ENCODE measurements at places on chromosomes 12 and 14.

DNA sequence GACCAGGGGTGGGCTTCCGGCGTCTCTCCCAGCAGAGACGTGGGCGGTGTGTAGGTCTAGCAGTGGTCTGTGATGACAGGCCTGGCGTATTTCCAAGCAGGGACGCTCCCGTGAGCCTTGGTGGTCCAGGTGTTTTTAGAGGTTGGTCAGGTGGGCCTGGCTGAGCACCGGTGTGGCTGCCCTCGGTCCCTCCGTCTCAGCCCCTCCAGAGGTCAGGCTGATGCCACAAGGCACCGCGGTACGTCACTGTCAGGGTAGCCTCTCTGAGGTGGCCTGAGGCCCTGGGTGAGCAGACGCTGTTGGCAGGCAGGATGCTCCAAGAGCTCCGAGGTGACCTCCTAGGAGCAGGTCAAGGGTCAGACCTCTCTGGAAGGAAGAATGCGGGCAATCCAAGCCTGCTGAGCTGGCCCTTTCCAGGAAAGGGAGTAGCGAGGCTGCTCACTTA lies 13.6 kb downstream of the MTA1 start:
- no peak for DNase-seq

GRCh38 chr14:63504648-63505047 lies 38.5 kb downstream of the PPP2R5E start:
- no peak for DNase-seq

DNA sequence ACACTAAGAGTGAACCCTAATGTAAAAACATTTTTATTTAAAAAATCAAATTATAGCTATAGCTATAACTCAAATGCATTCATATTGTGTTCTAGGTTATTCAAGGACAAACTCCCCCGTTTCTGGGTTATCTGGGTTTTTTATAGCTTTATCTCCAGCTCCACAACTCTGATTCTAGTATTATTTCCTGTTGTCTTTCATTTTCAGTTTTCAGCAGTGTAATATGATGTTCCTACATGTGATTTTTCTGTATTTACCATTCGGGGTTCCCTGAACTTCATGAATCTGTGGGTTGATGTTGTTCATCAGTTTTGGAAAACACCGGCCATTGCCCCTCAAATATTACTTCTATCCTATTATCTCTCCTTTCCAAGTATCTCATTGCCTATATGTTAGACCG lies 221.9 kb upstream of the FOXN3 start:
- DNase-seq = no peak

GRCh38 chr12:41293011-41293410 lies 104.9 kb downstream of the PDZRN4 start:
- DNase-seq = no peak

DNA sequence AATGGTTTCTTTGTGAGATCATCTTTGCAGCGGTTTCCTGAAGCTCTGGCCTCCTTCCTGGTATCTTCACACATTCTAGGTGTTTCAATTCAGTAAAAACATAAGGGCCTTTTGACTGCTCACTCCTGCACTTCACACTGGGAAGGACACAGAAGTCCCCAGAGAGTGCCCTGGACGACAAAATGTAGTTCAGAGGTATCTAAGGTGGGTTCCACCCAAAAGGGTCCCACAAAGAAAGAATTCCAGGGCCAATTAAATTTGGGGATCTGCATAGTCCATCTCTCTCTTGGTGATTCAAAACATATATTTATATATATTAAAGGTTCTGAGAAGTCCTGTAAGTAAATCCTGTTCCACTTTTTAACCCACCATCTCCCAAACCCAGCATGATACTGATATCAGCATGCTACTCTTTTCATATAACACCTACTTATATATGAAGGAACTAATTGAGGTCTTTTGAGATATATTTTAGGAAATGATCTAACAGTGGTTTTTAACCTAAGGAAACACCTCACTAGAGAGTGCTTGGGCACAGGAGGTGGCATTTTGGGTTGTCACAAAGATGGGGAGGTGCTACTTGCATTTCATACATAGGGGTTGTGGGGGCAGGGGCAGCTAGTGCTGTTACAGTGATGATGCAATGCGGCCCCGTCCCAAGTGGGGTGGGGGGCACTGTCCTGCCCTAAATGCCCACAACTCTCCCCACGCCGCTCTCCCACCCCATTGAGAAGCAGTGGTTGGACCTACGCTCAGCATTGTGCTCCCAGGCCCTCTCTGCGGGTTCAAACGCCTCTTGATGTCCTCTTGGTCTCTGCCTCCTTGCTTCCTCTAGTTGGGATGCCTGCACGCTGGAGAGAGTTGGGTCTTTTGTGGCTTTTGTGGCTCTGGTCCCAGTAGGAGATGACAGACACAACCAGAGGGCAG lies 109.4 kb downstream of the ARF6 start:
- DNase-seq = no peak

DNA sequence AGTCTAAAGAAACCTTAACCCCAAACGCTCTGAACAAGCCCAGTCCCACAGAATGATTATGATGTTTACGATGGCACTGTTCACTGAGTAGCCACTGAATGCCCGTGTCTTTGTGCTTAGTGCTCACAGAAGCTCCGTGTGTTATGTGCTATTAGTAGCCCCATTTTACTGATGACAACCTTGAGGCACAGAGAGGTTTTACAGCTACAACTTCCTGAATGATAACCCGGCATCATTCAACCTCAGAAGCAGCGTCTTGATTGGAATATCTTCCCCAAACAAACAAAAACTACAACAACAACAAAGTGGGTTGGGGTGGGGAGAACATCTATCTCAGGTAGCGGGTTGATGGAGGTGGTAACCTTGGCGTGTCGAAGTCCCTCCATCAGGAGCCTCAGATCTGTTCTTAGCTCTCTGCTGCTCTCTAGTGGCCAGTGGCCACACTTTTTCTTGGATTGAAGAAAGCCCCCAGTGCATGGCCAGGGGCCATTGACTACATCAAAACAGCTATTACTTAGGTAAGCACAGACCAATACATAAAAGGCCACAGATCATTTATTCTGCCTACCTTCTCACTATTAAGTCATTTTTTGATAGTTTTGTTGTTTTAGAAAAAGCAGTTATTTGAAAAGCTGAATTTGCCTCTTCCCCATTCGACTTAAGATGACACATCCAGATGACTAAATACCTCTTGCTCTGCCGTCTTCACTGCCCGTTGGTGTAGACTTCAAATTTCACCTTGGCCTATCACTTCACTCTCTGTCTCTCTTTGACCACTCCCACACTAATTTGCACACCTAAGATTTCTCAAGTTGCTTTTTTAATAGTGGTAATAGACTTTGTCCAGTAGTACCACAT lies 376.9 kb downstream of the GALC start:
- DNase-seq = no peak

DNA sequence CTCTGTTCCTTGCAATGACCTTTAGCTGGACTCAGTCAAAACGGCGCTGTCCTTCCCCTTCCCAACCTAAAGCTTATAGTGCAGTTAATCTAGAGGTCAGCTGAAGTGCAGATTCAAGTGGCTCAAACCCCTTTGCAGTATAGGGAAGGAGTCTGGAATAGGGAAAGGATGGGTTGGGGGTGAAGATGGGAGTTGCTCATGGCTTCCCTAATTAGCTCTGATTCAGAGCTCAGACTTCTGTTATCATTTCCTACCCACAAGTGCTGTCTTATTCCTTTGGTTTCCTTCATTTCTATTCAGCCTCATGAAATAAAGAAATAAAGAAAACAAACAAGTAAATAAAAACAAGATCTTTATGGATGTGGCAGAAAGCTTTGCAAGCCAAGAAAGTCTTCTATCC lies 264.0 kb upstream of the HMGA2 start:
- no peak for DNase-seq

DNA sequence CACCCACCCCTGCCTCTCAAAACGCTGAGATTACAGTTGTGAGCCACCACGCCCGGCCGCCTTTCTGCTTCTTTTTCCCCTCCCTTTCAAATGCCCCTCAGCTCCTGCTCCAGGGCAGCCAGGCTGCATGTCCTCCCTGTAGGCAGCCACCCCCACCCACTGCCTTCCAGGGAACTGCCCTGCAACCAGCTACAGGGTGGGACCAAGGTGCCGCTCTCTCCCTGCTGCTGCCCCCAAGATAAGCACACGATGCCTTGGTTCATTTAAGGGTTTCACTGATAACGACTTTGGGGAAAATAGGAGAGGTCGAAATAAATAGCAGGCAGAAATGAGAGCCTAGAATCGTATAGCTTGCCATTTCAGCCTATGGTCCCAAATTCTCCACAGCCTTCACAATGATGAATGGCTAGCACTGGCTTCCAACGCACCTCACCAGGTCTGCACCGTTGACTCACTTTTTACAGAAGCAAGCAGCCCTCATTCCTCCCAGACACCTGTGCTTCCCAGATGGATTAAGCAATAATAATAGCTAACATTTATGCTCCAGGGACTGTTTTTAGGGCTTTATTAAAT lies 40.7 kb downstream of the ATG14 start:
- no peak for DNase-seq

GRCh38 chr12:46438719-46439319 lies 66.2 kb upstream of the SLC38A2 start:
- DNase-seq = no peak

DNA sequence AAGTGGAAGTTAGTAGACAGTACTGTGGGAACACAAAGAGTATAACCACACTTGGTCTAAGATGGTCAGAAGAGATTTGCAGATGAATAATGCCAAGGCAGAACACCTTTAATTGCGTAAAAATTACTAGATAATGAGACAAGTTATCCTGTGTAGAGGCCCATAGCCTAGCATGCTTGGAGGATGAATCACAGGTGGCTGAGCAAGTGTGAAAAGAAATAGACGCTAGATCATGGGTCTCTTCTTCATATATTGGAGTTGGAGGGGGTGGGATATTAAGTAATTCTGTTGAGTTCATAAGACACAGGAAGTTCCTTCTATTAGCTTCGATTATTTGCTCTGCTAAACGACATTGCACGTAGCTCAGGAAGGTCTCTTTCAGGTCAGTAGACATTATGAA lies 454.3 kb upstream of the LMO3 start:
- DNase-seq = no peak

DNA sequence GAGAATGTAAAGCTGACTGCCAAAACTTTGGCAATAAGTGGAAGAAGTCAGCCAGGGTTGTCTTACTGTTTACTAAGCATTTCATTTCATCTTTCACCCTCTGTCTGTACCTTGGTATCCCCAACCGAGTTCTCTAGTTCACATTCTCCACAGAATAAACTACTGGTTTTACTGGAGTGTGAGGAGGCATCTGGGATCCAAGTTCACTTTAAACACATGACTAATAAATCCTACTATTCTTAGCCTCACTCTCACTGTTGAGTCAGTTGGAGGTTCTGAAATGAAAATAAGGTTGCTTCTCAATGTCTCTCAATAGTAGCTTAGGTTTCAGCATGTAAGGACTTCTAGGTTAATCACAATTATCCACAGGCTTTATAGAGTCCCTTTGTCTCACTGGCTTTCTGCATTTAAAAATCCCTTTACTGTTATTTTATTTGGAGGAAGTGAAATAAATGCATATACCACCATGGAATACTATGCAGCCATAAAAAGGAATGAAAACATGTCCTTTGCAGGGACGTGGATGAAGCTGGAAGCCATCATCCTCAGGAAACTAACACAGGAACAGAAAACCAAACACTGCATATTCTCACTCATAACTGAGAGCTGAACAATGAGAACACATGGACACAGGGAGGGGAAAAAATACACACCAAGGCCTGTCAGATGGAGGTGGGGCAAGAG lies 95.8 kb downstream of the EPS8 start:
- no peak for DNase-seq

GRCh38 chr14:103703433-103704385 lies 11.5 kb downstream of the XRCC3 start:
- no peak for DNase-seq

GRCh38 chr12:27782481-27782880 lies 2.4 kb upstream of the MANSC4 start:
- DNase-seq = no peak

DNA sequence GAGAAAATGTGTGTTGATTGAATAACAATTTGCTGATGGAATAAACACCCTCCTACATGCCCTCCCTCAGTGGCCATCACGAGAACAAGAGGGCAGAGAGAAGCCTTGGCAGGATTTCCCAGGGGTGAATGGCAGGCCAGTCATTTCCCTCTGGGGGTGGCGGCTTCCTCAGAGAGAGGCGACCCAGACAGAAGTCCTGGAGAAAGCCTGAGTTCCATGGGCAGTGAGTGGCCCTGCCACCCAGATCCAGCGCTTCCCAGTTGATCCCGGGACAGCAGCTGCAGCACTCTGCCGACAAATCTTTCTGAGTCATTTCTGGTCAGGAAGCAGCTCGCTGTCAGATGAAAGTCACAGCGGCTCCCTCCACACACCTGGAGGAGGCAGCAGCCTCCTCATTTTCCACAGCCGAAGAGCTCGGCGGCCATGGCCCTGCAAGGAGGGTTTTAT lies 123.0 kb downstream of the SCARB1 start:
- no peak for DNase-seq

DNA sequence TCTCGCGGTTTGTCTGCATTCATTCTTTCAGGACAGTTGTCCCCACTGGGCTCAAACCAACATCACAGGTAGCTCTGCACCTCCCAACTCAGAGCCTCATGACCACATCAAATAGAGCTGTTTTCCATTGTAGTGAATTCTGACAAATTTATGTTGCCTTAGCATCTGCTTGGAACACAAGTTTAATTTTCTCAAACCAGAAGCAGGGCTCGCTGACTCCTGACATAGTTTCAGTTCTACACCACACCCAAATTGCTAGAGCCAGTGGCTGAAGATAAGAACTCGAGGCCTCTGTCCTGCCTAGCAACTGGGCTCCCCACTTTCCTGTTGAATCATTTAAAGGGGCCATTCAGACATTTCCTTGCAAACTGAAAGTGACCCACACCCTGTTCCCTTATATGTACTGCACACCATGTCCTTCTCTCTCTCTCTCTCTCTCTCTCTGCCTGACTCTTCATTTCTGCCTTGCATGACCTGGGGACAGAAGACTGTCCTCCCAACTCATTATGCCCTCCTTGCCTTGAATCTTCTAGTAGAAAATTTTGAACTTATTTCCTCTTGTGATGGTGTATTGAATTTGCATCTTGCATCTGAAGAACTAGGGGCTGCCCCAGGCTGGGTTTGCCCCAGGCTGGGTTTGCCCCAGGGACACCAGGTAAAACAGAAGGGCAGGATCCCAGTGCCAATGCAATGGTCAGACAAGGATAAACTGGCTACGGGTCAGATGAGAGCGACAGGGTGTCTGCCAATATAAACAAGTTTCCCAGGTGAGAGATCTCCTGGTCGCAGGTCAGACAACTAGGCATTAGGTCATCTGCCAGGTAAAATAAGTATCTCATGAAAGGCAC lies 9.7 kb upstream of the WSCD2 start:
- no peak for DNase-seq

DNA sequence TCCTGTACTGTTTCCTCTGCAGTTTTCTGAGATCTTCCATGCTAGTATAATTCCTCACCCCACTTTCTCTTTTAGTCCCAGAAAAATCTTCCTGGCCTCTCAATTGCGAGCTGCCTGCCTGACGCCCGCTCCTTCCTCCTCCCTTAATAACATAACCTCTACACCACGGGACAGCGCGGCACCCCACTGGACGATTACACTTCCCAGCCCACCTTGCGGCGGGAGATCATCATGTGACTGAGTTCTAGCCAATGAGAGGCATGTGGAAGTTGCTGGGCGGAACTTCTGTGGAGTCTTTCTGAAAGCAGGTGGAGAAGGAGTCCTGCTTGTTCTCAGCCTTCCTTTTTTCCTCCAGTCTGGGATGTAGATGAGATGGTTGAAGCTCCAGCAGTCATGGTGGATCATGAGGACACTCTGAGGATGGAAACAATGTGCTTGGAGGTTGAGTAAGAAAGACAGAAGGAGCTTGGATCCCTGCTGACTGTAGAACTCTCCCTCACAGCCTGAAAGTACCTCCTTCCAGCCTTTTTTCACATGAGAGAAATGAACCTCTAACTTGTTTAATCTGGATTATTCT lies 133.6 kb upstream of the VRK1 start:
- peak; percentile 15 for DNase-seq

- no peak for DNase-seq
These were observed 83.4 kb upstream of the EVL start for GRCh38 chr14:99981806-99982205.

All from suprapubic skin (tissue), 4 donors.